ENCODE measurements at places on chromosomes 4 and X. TPM values are rescaled to one million over a fixed set of nuclear protein-coding genes. Genes with fewer than 3 reads are reported as not detected.

DNA sequence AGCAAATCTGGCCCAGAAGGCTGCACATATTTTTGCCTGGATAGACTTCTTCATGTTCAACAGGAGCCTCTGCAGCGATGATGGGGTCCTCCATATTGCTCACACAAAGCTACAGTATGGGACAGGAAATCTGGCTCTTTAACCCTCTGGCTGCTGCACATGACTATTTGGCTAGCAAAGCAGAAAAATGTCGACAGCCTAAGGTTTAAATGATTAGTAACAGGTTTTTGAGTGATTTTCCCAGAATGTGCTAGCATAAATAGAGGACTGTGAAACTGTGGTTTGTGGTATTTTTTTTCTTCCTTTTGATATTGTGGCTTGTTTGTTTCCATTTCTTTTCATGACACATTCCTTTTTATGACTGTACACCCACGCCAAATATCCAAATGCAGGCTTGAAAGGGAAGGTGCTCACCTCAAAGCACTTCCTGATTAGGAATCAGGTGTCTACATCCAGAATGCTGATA lies 120.2 kb upstream of the GK2 start:
- DNase-seq: peak; percentile 2

- DNase-seq: no peak
Measured at GRCh38 chr4:108129196-108129595, 39.5 kb downstream of the LEF1 start.

GRCh38 chrX:2679534-2680485 lies 11.3 kb upstream of the CD99 start:
- DNase-seq: peak; percentile 62

DNA sequence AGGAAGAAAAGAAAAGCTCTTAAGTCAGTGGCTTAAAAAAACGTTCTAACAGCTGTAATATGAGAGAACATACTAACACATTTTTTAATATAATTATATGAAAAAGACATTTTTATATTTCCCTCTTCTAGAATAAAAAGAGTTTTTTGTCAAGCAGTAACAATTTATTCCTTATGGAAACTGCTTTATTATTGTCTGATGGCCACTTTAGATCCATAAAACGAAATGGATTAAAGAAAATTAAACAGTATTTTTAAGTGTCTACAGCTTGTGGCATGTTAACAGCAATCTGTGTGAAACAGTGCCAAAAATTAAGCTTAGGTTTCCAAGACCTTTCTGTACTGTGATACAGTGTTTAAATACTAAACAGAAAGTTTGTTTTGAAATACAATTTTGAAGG lies 55.5 kb upstream of the TENM3 start:
- DNase-seq: no peak

DNA sequence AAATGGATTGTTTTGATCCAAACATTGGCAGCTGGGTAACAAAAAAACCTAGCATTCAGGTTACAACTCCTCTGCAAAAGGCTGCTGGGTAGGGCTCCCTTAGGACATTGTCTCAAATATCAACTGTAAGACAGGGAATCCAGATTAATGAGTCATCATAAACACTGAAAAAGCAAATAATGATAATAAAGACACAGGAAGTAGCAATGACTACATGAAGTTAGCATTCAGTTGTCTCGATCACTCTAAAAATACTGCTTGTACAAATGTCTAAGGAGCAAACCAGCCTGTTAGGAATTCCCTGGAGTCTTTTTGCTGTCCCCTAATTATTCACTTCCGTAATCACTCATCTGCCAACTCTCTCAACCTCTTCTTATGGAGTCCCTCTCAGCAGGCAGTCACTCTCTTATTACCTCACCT lies 259.2 kb downstream of the GPC3 start:
- no peak for DNase-seq

DNA sequence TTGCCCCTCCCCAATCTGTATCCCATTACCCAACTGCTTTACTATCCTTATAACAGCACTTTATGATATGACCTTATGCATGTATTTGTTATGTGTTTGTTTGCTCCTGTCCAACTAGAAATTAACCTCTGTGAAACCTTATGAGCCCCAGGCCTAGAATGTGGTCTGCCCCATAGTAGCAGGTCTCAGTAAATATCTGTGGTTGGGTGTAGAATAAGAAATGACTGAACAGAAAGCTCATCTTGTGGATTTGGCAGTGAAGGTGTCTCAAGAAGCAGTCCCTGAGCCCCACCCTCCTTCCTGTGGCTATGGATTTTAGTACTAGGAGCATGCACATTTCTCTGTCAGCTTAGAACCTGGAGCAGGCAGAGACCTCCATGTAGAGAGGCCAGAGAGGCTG lies 229.0 kb upstream of the LCORL start:
- DNase-seq: no peak

GRCh38 chr4:165415910-165416309 lies 37.1 kb downstream of the CPE start:
- DNase-seq: no peak

GRCh38 chr4:91916219-91916618 lies 387.5 kb upstream of the GRID2 start:
- DNase-seq: no peak

DNA sequence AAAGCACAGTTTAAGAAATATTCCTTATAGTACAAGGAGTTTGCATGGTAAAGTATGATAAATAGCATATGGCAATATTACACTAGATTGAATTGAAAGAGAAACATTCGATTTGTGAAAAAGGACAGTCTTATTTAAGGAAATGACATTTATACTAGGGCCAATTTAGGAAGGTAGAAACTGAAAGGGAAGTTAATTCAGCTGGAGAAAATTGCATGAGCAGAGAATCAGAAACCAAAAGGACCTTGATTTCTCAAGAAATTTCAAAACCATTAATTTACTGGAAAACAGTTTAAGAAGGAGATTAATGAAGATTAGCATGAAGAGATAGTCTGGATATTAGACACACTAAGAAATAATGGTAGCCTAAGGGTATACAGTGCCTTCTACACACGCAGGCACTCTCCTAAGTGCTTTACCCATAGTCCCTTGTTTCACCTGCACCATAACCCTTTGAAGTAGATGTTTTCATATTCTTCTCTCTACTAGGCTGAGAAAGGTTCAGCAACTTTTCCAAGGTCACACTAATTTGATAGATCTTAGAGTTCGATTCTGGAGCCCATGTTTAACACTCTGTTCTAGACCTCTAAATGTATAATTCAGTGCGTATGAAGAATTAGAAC lies 259.1 kb upstream of the SLIT2 start:
- DNase-seq: no peak

- peak; percentile 83 for DNase-seq
Measured at GRCh38 chrX:281166-281999, at the start of gene PLCXD1. Gene PLCXD1, plus strand, starts transcription at chrX:281381. Its CDS starts 2,807 bp downstream, at chrX:284188.

DNA sequence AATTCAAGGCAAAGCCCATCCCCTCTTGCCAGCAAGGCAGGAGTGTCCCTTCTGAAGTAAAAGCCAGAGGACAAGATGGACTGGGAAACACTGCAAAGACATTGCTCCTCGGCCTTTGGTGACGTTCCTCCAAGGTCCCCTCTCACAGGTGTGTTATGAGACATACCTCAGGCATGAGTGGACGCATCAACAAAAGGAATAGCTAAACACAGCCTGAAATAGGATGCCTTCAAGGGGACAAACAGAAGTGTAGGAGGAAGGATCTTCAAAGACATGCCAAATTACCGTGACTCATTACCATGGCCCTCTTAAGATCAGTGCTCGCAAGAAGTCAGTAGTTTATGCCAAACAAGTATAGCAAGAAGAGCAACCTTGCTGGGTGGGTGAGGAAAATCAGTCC lies 6.0 kb upstream of the IDS start:
- DNase-seq: no peak

DNA sequence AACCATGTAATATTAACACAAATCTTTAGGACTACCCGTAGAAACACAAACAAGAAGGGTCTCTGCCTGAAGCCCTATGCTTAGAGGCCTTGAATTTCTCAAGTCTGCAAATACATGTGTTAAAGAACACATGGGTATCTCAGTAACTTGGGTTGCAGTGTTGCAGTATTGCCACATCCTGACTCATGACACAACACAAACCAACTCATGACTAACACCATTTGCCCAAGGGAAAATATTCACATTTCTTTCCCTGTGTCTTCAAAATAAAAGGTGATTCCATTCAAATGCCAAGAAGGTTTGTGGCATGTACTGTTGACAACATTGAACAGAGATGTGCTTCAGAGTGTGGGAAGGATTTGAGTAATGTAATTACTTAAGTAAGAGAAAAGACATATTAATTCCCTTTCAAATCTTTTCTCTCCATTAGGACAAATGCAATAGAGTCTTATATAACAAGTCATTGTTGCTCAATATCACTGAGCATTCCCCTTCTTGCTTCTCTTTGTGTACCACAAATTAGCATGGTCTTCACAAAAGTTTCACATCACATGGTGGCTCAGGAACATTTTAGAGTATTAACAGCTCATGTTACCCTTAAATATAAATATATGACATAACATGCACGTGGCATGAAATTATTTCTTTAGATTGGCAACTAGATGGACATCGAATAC lies 487.1 kb downstream of the STPG2 start:
- no peak for DNase-seq

GRCh38 chrX:129086802-129087201 lies 436.5 kb downstream of the SMARCA1 start:
- DNase-seq: no peak

- DNase-seq: peak; percentile 47
Measured at GRCh38 chr4:23932901-23933308, 43.1 kb upstream of the PPARGC1A start.

GRCh38 chr4:7096236-7096635 lies 28.4 kb upstream of the GRPEL1 start:
- DNase-seq: peak; percentile 31

DNA sequence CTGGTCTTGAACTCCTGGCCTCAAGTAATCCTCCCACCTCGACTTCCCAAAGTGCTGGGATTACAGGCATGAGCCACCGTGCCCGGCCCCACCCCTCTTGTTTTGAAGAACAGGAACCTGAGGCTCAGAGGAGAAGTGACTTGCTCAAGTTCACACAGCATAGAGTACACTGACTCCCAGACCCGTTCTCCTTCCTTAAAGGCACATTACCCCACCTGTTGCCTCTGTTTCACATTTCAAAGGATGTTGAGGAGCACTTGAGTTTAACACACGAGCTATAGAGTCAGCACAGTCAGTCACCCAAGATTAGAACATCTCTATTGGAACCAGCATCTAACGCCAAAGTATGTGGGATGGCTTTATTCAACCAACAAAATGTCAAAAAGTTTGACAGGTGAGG lies 51.1 kb downstream of the RAI2 start:
- no peak for DNase-seq

DNA sequence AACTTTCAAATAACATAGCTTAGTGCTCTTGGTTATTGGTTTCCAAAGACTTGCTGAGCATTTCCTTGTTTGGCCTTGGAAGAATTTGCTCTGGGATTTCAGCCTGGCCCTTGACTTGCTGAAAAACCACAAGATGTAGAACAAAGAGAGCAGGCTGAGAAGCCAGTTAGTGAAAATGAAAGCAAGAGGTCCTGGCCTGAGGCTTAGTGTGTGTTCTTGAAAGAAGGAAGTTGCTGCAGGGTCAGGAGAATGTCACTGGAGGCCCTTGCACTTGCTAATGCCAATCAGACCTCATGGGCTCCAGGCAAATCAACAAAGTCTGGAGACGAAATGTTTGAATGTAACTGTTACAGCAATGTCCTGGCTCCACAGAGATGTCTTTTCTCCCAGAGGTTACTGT lies 79.4 kb downstream of the SYNPO2 start:
- DNase-seq: peak; percentile 63

DNA sequence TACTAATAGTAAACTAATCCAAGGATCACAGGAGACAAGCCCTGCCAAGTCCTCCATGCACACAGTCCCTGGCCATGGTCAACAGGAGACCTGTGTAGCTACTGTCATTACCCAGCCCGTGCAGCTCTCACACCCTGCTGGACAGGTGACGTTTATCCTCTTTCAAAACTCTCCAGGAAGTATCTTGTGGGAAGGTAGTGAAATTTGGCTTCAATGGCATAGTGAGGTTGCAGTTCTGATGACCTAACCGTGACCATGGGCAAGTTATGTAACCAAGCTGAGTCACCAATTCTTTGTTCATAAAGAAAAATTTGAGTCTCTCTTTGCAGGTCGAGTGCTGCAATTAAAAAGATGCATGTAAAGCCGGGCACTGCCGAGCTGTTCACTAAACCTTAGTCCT lies 11.3 kb upstream of the SLC2A9 start:
- DNase-seq: no peak

DNA sequence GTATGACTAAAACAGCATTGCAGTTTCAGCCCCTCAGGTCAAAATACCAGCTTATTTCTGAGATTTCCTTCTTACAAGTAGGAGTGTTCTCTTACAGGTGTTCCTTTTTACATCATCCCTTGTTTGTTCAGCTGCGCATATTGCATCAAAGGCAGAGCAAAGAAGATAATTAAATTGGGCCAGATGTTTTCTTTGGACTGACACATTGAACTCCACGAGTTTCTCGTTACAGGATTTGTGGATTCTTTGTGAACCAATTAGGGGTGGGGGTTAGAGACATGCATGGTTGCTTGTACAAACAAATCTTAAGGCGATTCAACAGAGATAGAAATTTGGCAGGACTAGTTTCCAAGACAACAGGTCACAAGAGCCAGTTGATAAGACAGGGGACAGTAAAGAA lies 95.7 kb downstream of the SPANXN4 start:
- DNase-seq: no peak

DNA sequence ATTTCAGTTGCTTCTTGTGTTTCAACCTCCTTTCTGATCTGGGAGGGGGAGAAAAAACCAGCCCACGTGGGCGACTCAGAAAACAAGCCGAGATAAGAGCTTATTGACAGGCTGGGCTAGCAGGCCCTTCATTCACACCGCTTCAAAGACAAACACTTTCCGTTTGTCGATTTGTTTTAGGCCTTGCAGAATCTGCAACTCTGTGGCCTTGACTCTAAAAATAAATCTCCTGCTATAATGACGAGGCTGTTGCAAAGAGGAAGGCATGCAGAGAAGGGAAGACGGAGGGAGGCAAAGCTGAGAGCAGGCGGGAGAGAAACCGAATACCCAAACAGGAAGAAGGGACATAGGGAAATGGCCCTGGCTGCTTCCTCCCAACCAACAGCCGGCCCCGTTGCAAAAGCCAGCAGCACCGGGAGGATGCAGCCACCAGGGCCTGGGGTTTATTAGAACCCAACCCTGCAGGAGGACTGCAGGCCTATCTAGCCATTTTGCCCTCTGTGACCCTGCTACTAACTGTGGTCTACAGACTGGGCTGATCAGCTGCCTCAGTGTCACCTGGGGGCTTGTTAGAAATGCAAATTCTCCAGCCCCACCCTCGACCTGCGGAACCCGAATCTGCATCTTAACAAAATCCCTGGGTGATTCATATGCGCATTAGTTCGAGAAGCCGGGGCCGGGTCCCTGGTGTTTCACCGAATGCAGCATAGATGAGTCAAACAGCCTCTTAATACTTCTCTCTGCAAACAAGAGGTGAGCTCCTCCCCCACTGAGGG lies 325.5 kb downstream of the BCOR start:
- peak; percentile 70 for DNase-seq

Gene GSTCD
- 1.5 TPM for polyA plus RNA-seq

Gene GBA3
- not detected for polyA plus RNA-seq

Gene GPR82
- 0.24 TPM for polyA plus RNA-seq

Gene TMEM156
- polyA plus RNA-seq: 1.3 TPM

Gene SMIM10
- polyA plus RNA-seq: 6.6 TPM

Gene FAM200B
- 27.1 TPM for polyA plus RNA-seq

Gene PSAPL1
- 0.24 TPM for polyA plus RNA-seq

Gene DTHD1
- 2.7 TPM for polyA plus RNA-seq
